ENCODE measurements at places on chromosomes 3 and 15. TPM values are rescaled to one million over a fixed set of nuclear protein-coding genes. Genes with fewer than 3 reads are reported as not detected.
A peak's percentile ranks its signal among the peaks of the same experiment; 100 is the strongest.

CCR2 gene
- total RNA-seq = 1.3 TPM

DIS3L gene
- total RNA-seq = 44.6 TPM

FBLN2 gene
- total RNA-seq = 53.8 TPM

DNA sequence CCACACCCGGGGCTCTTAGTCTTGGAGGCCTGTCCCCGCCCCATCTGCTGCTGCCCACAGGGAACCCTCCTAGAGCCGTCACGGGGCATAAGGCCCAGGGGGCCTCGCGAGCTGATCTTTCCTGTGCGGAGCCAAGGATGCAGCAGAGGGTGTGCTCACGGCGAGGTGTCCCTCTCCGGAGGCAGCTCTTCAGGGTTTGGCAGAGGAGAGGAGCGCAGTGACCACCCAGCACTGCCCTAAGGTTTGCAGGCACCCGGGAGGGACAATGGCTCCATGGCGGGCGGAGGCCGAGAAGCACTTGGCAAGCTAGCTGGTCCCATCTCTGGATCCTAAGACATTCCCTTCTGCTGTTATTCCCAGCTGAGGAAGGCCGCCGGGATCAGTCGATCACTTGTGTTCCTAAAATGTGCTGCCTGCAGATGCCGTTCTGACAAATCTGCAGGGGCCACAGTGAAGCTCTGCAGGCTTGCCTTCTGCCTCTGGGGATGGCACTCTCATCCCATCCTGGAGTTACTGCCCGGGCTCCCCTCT is 47.4 kb upstream of the PCSK6 start:
- DNase-seq = no peak

GRCh38 chr15:77525907-77526594 is 105.4 kb downstream of the HMG20A start:
- DNase-seq = peak; percentile 16

- no peak for DNase-seq
Observed at GRCh38 chr15:86162172-86162591, 82.5 kb downstream of the AGBL1 start.

DNA sequence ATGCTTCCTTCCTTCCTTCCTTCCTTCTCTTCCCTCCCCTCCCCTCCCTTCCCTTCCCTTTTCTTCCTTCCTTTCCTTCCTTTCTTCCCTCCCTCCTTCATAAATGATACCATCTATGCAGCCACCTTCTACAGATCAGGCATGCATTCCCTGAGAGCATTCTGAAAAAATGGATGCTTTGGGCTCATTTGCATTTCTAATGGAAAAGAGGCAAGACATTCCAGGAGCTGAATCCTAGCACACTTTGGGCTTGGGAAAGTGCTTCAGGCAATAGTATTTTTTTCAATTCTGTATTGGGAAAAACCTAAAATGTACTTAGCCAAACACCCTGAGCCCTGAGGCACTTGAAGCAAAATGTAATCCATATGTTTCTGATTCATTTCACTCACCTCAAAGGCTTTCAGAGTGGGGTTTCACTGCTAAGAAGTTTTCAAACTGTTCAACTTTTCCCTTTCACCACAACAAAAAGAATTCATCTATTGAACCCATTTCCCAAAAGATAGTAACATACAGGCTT is 220.1 kb upstream of the RORA start:
- no peak for DNase-seq
